Activated gamma-delta T cell treated with anti-CD3 and anti-CD28 coated beads, Interleukin-2, amount 50 U/mL, for 16 hours (primary cell): ENCODE measurements at places on chromosomes 11 and 22.

- no peak for DNase-seq
These were observed 93.0 kb downstream of the APIP start for GRCh38 chr11:34823197-34823596.

DNA sequence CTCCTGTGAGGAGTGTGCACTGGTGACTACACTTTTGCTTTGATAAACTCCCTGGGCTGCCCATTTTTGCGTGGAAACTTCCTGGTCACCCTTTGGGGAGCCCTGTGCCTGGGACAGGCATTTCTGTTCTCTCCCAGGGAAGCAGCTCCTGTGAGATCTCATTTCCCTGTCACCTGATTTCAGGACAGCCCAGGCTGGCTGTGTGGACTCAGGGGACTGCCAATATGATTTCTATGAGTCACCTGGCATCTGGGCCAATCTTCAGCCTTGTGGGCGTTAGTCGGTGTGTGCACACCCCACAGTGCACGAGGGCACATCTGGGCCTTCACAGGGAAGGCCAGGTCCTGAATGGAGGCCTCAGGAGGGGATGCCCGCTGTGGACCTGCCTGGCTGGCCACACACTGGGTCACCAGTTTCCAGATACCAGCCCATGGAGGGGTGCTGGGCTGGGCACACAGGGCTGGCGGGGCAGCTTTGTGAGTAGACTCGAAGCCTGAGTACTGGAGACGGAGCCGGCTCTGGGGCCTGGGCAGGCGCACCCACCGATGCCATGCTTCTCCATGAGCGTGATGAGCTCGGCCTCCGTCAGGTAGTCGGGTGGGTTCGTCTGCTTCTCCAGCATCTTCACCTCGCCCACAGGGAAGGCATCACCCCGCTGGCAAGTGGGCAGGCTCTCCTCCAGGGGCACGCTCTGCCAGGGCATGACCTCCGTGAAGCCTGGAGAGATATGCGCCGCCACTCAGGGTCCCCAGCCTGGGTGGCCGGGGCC, 9.4 kb upstream of the PPM1F start:
- no peak for DNase-seq

GRCh38 chr22:49803134-49803533, 24.5 kb downstream of the BRD1 start:
- DNase-seq = no peak

DNA sequence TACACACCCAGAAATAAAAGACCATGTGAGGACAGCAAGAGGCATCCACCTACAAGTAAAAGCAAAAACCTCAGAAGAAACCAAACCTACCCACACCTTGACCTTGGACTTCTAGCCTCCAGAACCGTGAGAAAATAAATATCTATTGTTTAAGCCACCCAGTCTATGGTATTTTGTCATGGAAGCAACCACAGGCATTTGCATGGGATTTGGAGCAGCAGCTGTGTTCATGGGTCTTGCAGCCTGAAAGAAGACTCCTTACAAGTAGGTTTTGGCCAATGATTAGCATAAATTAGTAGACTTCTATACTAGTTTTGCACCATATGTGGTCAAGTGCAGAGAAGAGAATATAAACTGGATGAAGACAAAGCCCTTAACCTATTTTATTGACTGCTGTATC, 27.9 kb downstream of the FSHB start:
- no peak for DNase-seq

- no peak for DNase-seq
These were observed 14.2 kb downstream of the MCAT start for GRCh38 chr22:43128928-43129424.

- no peak for DNase-seq
These were observed 224.5 kb downstream of the KIRREL3 start for GRCh38 chr11:126776119-126776518.

- DNase-seq = no peak
These were observed 36.4 kb downstream of the PIK3C2A start for GRCh38 chr11:17171343-17171742.

GRCh38 chr11:46697303-46697702, 3.1 kb downstream of the ARHGAP1 start:
- no peak for DNase-seq

- no peak for DNase-seq
These were observed 1475.4 kb downstream of the BRD1 start for GRCh38 chr22:48352086-48352911.

- no peak for DNase-seq
These were observed 306.6 kb downstream of the FAT3 start for GRCh38 chr11:92531065-92531739.

DNA sequence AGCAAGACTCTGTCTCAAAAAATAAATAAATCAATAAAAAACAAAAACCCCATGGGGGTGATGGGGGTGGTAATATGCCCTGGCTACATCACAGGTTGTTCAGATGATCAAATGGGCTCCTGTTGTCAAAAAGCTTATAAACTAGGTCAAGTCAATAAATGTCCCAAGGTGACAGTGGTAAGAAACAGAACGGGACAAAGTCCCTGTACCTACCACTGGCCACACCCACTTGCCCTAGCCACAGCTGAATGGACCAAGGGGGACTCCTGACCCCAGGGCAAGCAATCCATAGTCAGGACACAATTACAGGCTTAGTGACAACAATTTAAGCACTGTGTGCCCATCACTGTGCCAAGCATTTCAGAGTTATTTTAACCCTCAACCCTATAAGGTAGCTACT, 6.0 kb downstream of the NAGA start:
- DNase-seq = no peak

- DNase-seq = no peak
These were observed 3.9 kb upstream of the TAGLN start for GRCh38 chr11:117195258-117195657.

DNA sequence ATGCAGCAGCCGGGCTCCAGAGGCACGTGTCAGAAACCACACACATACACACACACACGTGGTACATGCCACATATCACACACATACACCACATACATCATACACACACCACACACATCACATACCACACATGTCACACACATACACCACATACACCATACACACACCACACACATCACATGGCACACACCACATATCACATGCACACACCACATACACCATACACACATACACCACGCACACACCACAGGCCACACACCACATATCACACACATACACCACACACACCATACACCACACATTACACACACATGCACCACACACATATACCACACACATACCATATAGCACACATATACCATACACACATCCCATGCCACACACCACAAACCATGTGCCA, 97.5 kb upstream of the PRR5 start:
- no peak for DNase-seq

DNA sequence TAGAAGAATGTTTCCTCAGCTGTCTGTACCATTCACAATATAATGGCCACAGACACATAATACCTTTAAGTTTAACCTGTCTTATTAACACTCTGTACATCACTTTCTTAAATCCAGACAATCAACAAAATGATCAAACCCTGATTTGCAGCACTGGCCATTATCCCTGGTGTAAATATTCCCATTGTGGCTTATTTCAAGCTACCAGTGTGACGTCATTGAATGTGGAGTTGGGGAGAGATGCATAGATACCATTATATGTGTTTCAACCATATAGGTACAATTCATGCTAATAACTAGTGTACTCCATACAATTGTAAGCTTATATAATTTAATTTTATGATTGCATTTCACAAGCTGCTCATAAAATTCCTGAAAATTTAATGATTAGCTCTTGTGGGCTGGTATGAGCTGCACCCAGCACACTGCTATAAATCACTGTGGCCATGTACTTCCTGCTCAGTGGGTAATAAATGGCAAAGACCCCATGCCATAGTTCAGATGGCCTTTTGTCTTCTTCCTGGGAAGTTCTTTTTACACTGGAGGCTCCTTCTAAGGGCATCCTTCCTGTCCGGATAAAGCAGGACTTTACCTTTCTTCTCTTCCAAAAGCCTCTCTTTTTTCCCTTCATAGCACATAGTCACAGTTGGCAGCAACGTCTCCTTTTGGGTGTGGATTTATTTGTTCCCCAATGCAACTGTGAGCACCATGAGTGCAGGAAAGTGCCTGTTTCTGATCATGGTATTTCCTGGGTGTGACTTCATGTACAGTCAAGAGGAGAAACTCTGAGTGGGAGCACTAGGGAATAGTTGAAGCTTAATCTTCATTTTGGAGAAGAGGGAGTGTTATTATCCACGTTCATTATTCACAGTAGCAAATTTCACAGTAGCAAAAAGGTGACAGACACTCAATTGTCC, 87.8 kb downstream of the MIAT start:
- no peak for DNase-seq

- DNase-seq = no peak
These were observed 64.5 kb upstream of the LARGE1 start for GRCh38 chr22:33984656-33985285.

DNA sequence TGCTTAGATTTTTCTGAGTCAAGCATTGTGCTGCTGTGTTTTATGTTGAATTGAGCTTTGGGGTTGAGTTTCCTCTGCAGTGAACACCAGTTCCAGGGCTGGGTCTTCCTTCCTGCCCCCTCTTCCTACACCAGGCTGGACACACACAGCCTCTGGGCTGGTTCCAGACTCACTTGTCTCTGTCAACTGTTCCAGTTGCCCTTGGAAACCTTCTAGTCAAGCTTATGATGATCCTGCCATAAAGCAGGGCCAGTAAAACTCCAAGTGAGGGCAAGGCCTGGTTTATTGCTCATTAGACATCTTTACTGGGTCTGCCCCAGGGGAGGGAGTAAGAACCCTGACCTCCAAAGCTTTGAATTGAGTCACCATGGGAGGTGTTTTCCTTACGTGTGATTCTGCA, 61.1 kb downstream of the KIAA1671 start:
- no peak for DNase-seq

DNA sequence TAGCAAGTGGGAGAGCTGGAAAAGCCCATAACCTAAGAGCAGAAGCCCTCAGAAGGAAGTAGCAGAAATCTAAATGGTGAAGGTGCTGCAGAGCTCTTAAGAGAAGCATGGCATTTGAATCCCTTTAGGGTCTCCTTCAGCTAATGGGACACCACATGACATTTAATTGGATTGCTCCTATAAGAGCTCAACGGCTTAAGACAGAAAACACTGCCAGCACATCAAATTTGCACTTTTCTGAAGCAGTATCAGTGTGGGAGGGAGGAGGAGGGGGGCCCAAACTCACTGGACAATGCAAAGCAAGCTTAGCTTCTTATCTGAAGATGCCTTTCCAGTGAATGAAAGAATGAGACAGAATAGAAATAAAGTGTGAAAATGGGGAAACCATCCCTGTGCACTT, 287.9 kb upstream of the MTNR1B start:
- DNase-seq = no peak

GRCh38 chr11:26676641-26677040, 45.2 kb downstream of the SLC5A12 start:
- DNase-seq = no peak

DNA sequence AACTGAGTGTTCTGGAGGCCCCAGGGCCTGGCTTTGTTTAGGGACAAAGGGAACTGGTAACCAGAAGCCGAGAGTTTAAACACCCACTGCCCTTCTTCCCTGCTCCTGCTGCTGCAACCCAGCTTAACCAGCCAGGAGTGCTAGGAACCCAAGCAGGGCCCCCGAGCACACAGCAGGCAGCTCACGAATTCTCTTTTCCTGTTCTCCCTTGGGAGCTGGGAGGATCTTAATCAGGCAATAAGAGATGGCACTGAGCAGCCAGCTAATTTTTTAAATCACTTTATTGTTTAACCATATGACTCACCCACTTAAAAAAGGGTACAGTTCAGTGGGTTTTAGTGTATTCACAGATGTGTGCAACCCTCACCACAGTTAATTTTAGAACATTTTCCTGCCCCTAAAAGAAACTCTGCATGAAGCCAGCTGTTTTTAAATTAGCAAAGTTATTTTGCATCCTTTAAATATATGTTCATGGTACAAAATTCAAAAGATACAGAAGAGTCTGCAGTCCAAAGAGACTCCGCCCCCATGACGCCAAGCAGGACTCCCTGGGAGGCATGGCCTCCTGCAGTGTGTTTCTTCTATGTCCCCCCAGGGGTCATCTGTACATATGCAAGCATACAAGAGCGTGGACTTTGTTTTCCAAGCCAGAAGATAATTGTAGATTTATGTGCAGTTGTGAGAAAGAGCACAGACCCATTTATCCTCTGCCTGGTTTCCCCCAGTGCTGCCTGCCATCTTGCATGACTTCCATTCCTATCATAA, 18.9 kb upstream of the PPP6R3 start:
- no peak for DNase-seq

DNA sequence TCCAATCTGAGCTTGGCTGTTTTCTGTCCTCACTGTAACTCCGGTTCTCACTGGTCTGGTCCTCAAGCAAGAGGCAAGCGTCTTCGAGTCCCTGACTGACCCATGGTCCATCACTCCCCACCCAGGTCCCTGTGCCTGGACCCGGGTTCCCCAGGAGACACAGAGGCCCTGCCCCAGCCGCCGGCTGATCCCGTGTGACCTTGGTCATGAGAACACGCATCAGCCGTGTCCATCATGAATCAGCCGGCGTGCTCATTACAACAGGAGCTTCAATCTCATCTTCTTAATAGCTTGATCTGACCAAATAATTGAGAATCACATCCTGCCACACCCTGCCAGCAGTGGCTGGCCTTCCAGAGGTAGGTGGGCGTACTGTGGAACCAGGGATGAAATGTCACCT, 545.1 kb downstream of the BRD1 start:
- no peak for DNase-seq

GRCh38 chr11:16941935-16942334, 72.3 kb downstream of the PLEKHA7 start:
- no peak for DNase-seq

DNA sequence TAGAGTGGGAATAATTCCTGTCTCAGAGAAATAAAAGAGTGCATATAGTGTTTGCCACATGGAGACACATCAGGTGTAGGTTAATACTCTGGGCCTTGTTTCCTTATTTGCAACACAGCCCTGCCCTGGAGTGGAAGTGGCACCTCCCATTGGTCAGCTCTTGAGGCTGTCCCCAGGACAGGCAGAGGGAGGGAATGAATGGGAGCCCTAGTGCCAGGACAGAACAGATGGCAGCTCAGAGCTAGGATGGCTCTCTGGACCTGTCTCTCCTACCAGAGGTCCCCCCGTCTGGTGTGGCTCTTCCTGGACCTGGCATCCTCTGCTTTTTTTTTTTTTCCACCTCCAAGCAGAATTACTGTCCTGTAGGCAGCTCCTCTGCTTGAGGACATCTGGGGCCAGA, 35.6 kb downstream of the LIMK2 start:
- no peak for DNase-seq

- no peak for DNase-seq
These were observed 371.5 kb downstream of the RAB38 start for GRCh38 chr11:87803748-87804147.

DNA sequence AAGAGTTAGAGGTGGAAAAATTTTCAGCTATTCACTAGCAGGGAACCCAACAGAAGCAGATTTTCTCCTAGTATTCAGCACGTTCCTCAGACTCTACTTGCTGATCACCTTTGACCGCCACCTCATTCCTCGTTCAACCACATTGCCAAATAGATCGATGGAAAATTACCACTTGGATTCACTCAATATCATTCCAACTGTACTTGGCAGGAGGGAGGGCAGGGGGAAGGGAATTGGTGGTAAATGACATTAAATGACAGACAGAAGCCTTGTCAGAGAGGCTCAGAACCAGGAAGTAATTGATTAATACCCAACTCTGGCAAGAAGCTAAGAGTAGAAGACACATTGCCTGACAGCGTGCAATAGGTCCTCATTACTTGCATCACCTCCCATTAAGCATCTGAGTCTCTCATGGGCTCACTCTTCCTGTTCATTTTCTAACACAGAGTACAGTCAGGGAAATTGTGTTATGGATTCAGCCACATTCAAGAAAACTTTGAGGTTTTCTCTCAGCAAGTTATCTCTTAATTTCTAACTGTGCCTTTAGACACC, 240.5 kb upstream of the FAT3 start:
- DNase-seq = no peak

GRCh38 chr11:94854770-94855633, 86.8 kb downstream of the AMOTL1 start:
- no peak for DNase-seq

GRCh38 chr11:36300650-36301049, 4.6 kb downstream of the PRR5L start:
- no peak for DNase-seq
